Islet precursor cell (in vitro differentiated cells): ENCODE measurements at places on chromosomes 3 and 15.

- DNase-seq, result no peak
These were observed 7.6 kb downstream of the ANXA2 start for GRCh38 chr15:60390231-60390630.

DNA sequence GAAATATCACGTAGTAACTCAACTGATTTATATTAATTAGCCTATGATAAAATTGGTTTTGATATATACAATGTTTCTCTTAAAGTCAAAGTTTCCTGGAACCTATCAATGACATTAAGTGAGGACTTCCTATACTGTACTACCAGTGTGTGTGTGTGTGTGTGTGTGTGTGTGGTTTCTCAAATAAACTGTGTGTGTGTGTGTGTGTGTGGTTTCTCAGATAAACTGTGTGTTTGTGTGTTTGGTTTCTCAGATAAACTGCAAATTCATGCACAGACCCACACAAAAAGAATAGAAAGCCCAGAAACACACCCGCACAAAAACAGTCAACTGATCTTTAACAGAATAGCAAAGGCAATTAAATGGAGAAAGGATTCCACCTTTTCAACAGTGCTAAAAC is 14.5 kb upstream of the WDR5B start:
- no peak for DNase-seq

DNA sequence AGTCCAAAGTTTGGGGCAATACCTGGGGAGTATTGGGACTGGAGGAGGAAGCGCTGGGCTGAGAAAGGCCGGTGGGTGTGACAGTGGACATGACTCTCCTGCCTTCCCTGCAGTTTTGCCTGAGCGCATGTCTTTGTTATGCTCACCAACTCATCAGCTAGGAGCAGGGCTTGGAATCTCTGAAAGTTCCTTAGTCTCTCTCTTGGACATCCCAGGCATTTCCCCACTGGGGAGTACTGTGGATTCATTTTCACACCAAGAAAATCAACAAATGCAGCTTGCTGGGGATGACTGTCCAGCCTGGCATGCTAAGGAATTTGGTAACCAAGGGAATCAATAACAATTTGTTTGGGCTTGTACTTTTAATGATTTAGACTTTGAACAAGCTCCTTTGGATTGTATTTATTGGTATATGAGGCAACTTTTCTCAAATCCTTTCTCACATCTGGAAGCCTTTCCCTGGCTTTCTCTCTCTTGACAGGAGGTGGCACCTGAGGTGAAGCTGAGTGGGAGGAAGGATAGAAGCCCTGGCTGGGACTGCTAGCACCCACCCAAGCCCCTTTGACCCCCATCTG is 48.5 kb upstream of the CHST2 start:
- DNase-seq, result peak; percentile 79

DNA sequence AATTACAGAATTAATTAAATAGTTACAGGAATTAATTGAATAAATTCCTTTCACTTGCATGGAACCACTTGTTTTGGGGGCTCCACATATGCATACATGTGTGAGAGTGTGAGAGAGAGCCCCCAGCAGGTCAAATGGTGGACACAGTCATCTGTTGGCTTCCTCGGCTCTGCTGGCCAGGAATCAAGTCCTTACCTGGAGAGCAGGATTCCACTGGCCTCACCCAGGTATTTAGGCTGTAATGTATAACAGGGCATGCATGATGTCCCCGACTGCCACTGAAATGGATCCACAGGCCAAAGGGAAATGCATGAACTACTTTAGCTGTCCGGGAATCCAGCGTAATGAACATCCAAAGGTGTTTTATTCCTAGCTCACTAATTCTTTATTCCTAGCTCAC is 139.7 kb upstream of the SMAD3 start:
- no peak for DNase-seq

DNA sequence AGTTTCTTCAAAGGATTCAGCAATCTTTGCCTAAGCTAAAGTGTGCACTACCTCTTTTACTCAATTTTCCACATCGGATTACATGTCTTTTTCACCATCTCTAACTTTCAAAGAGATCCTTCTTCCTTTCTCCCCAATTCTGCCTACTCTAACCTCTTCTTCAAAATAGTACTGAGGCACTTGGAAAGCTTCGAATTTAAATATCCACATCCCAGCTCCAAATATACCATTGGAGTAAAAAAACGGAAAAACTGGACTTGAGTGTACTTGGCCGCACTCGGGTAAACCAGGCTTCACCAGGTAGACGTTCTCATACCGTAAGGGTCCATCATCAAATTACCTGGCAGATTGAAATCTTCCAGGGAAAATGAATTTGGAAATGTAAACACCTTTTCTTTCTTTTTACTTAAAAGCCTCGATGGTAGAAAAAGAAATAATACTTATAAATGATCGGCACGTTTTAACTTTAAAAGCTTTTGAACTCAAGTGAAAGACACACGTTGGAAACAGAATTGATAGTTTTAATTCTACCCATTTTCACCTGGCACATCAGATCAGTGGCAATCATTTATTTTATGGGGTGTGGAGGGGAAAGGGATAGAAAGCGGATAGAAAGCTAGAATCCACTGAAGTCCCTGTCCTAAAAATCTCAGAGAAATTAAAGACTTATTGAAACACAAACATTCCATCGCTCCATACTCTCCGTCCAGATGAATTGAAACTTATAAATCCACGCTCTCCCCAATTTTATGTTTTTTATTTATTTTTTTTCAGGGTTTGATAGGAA is 8.2 kb upstream of the MEIS2 start:
- DNase-seq, result no peak

DNA sequence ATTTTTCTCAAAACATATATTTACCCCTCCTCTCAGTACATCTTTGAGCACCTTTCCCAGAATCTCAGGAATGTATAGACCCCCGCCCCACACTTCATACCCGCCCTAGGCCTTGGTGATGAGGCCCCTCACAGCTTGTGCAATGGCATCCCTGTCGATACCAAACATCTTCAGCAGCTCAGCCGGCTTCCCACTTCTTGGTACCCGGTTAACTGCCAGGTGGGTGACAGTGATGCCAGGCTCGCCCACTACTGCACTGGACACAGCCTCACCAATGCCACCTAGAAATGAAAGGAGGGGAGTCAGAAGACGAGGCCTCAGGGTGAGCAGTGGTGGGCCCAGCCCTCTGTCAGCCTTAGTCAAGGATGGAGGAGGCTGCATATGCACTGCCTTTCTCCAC is 30.2 kb downstream of the TKT start:
- DNase-seq, result peak; percentile 35

DNA sequence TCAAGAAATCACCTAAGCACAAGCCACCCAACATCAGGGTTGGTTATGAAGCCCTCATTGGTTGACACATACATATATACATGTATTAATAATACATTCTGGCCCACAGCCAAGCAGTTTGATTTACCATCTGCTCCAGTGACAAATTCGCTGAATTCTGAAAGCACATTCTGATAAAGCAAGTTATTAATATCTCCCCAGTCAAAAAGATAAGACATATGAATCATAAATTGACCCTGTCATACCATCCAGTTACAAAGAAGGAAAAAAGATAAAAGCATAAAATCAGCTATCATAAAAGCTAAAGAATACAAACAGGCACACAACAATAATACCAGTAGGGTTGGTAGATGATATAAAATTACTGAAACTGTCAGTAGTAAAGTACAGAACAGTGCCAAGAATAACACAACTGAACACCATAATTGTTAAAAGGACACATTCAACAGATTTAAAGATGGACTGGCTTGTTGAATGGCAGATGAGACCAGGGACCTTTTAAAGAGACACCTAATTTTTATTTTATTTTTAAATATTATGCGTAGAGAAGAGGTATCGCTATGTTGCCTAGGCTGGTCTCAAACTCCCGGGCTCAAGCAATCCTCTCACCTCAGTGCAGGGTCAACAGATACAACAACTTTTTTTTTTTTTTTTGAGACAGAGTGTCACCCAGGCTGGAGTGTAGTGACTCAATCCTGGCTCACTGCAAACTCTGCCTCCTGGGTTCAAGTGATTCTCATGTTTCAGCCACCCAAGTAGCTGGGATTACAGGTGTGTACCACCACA is 7.7 kb downstream of the SNX4 start:
- no peak for DNase-seq

- no peak for DNase-seq
These were observed 242.2 kb downstream of the ABHD5 start for GRCh38 chr3:43932921-43933320.

DNA sequence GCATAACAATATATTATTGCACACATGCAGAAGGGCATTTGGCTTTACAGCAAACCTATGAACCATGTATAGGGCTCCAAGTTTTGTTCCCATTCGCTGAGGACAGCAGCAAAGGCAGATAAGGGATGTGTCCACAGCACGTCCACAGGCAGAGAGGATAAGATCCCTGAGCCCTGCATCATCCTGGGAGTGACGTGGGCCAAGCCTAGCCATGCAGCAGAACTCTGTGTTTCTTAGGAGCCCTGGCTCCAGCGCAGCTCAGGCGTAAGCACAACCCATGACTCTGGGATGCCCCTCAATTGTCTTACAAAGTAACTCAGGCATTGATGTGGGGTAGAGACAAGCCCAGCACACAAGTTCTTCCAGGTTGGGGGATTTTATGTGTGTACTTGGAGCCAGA is 194.3 kb upstream of the CTDSPL start:
- peak; percentile 31 for DNase-seq

GRCh38 chr3:152264378-152264777 is 4.4 kb upstream of the MBNL1 start:
- no peak for DNase-seq

DNA sequence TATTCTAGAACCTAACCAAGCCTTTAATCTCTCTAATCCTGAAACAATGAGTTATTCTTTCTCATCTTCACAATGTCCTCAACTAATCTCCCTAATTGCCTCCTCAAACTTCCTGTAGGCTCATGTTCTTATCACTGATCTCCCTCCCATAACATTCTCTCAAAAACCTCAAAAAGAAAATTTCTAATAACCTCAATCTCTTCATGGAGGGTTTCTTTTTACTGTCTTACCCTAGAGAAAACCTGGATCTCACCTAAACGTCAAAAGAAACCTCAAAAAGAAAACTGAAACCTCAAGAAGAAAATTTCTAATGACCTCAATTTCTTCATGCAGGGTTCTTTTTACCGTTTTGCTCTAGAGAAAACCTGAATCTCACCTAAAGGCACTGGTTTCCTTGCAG is 150.2 kb downstream of the GSK3B start:
- no peak for DNase-seq

GRCh38 chr3:161925749-161926360 is 429.2 kb downstream of the OTOL1 start:
- no peak for DNase-seq
